ENCODE measurements at places on chromosomes 4 and X. TPM values are rescaled to one million over a fixed set of nuclear protein-coding genes. Genes with fewer than 3 reads are reported as not detected.

- H3K27me3 ChIP-seq = no peaks in the 10 kb centered on the region
- H3K4me1 ChIP-seq = no peaks in the 10 kb centered on the region
- no peaks in the 10 kb centered on the region for H3K36me3 ChIP-seq
- no peak overlapping the region for H3K4me3 ChIP-seq
- no peak for DNase-seq
- H3K27ac ChIP-seq = no peak overlapping the region
These were observed 164.0 kb downstream of the SH3KBP1 start for GRCh38 chrX:19723427-19723826.

- DNase-seq = no peak
- H3K36me3 ChIP-seq = no peaks in the 10 kb centered on the region
- no peak overlapping the region for H3K27ac ChIP-seq
- no peak overlapping the region for H3K4me3 ChIP-seq
These were observed 573.2 kb downstream of the CENPC start for GRCh38 chr4:66972087-66972486.

DNA sequence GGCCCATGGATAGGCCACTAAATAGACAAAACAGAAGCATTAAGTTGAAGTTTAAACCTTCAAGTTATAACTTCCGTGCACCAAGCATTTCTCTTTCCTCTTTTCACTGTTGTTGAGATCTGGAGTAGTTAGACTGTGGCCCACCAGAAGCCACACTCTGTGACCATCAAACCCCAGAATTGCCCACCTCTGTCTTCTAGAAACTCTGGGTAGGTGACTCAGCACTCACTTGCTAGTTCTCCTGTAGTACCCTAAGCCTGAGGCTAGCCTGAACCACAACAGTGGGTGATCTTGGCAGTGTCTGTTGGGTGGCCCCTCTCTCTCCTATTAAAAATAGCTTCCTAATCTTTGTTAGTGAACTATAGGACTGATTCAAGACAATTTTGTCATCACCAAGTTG lies 24.6 kb upstream of the CD40LG start:
- no peak for DNase-seq
- H3K27ac ChIP-seq = no peak overlapping the region
- H3K4me3 ChIP-seq = no peak overlapping the region
- no peaks in the 10 kb centered on the region for H3K4me1 ChIP-seq
- no peaks in the 10 kb centered on the region for H3K27me3 ChIP-seq

GRCh38 chr4:22988526-22988925 lies 295.8 kb downstream of the GBA3 start:
- DNase-seq = no peak
- H3K36me3 ChIP-seq = no peaks in the 10 kb centered on the region
- H3K4me1 ChIP-seq = no peaks in the 10 kb centered on the region

DNA sequence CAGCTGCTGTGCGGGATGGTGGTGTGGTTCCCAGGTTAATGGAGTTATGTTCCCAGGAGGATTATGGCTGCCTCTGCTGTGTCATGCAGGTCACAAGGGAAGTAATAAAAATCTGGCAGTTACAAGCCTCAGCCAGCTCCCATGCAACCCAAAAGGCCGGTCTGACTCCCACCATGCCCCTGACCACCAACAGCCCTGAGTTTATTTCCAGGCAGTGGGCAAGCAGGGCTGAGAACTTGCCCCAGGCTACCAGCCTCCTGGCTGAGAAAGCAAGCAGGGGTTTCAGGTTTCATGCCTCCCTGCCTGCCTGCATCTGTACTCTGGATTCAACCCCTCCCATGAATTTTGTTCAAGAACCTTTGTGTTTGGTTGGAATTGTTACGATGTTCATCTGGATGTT lies 732.7 kb upstream of the POU3F4 start:
- H3K27ac ChIP-seq = no peak overlapping the region
- no peaks in the 10 kb centered on the region for H3K36me3 ChIP-seq
- DNase-seq = no peak
- H3K4me1 ChIP-seq = no peaks in the 10 kb centered on the region
- H3K4me3 ChIP-seq = no peak overlapping the region

GRCh38 chr4:163592212-163592611 lies 97.7 kb downstream of the TMA16 start:
- no peak for DNase-seq
- H3K36me3 ChIP-seq = no peaks in the 10 kb centered on the region
- H3K27me3 ChIP-seq = no peaks in the 10 kb centered on the region
- H3K4me1 ChIP-seq = no peaks in the 10 kb centered on the region
- no peak overlapping the region for H3K4me3 ChIP-seq

DNA sequence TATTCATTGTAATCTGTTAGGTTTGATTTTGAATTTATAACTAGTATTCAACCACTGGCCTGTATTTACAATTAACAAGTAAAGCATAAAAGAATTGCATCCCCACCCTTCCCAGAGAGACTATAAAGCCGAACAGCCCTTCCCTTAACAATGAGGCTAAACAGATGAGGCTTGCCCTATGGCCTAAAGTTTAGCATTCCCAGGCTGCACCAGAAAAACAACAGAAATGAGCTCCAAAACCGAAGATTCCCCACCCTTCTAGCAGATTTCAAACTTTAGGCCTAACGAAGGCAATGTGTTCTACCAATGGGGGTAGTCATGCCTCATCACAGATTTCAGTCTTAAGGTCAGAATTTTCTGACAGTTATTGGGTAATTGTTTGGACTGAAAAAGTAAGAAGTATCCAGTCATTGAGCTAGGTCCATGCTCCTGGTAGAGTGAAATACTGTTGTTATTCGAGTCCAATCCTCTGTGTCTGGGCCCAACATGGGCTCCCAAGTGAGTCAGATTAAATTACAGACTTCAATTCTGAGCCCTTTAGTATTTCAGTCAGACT lies 197.6 kb downstream of the ANTXR2 start:
- H3K27ac ChIP-seq = no peak overlapping the region
- no peak overlapping the region for H3K4me3 ChIP-seq
- no peaks in the 10 kb centered on the region for H3K36me3 ChIP-seq
- DNase-seq = no peak
- no peaks in the 10 kb centered on the region for H3K27me3 ChIP-seq

DNA sequence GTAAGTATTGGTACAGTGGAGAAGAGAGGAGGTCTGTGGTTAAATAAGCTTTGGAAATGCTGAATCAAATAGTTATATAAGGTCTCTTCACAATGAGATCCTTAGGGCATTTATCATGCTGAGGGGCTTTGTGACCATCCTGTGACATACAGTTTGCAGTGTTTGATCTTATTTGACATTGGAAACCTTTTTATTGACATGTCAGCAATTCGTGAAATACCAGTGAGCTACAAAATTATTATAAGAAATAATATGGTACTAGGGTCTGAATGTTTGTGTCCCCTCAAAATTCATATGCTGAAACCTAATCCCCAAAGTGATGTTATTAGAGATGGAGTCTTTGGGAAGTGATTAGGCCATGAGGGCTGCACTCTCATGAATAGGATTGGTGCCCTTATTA lies 98.4 kb downstream of the MID1IP1 start:
- H3K36me3 ChIP-seq = no peaks in the 10 kb centered on the region
- no peaks in the 10 kb centered on the region for H3K4me1 ChIP-seq
- no peak for DNase-seq
- no peak overlapping the region for H3K4me3 ChIP-seq
- no peak overlapping the region for H3K27ac ChIP-seq
- no peaks in the 10 kb centered on the region for H3K27me3 ChIP-seq

GRCh38 chr4:8281519-8282133 lies 12.1 kb downstream of the HTRA3 start:
- H3K4me1 ChIP-seq = no peaks in the 10 kb centered on the region
- H3K36me3 ChIP-seq = no peaks in the 10 kb centered on the region
- no peak overlapping the region for H3K27ac ChIP-seq

DNA sequence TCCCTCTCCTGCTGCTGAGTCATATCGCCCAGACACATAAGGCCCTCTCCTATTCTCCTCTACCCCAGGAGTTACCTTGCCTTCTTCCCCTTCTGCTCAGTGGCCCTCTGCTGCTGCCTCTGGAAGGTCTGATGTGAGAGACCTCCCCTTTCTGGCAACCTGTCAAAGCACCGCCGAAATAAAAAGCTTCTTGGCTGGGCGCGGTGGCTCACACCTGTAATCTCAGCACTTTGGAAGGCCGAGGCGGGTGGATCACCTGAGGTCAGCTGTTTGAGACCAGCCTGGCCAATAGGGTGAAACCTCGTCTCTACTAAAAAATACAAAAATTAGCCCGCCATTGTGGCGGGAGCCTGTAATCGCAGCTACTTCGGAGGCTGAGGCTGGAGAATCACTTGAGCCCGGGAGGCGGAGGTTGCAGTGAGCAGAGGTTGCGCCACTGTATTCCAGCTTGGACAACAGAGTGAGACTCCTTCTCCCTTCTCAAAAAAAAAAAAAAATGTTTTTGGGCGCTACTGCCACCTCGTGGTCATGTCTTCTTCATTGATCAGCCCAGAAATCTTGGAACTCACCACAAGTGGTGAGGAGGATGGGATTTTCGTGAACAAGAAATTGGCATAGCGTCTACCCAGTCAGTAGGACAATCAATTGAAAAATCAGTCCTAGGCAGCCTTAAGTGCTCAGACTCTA lies 8.6 kb upstream of the ZXDA start:
- H3K4me3 ChIP-seq = no peak overlapping the region
- DNase-seq = peak; percentile 36
- no peaks in the 10 kb centered on the region for H3K4me1 ChIP-seq
- no peaks in the 10 kb centered on the region for H3K36me3 ChIP-seq

GRCh38 chr4:73822812-73823504 lies 13.5 kb upstream of the CXCL6 start:
- DNase-seq = no peak
- no peaks in the 10 kb centered on the region for H3K36me3 ChIP-seq
- no peak overlapping the region for H3K4me3 ChIP-seq
- no peaks in the 10 kb centered on the region for H3K27me3 ChIP-seq
- H3K4me1 ChIP-seq = no peaks in the 10 kb centered on the region

DNA sequence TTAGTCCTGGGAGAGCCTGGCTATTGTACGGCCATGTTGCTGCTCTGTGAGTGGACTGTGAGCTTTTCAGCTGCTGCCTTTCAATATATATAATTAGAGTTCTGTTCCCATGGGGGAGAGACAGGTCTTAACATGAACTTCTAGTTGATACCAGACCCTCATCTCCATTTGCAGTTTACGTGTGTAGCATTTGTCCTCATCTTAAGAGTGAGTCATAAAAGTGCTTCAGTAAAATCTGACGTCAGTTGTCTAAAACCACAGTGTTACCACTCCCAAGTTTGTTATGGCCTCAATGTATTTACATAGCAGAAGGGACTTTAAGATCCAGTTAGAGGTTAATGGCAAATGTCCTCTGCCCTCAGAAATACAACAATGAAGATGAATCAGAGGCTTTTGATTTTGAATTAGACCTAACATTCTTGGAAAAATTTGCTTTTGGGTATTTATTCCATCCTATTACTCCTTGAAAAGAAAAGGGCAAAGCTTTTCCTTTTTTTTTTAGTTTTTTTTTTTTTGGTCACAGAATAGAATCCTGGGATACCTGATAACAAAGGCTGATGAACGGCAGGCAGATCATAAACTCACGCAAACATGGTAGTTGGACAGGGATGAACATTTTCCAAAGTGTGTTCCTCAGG lies 38.6 kb downstream of the PHOX2B start:
- H3K27me3 ChIP-seq = no peaks in the 10 kb centered on the region
- H3K4me3 ChIP-seq = no peak overlapping the region
- no peak overlapping the region for H3K27ac ChIP-seq
- no peaks in the 10 kb centered on the region for H3K4me1 ChIP-seq
- DNase-seq = no peak

DNA sequence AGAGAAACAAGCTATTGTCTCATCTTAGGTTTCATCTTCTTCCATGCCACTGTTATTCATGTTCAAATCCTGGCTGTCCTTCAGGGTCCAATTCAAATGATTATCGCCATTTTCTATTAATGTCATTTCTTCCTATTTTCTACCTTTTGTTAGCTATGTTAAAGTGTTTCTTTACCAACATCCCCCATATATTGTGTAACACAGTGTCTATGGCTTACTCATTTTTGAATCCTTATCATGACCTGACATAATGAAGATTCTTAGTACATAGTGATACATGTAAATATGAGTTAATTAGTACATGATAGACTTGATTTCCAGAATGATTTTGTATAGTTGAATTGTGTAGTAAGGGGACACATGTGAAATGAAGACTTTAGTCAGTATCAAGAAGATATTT lies 152.4 kb downstream of the SNCA start:
- no peaks in the 10 kb centered on the region for H3K4me1 ChIP-seq
- H3K27ac ChIP-seq = no peak overlapping the region
- H3K27me3 ChIP-seq = no peaks in the 10 kb centered on the region
- H3K36me3 ChIP-seq = no peaks in the 10 kb centered on the region

- no peak overlapping the region for H3K4me3 ChIP-seq
- no peaks in the 10 kb centered on the region for H3K4me1 ChIP-seq
- H3K27ac ChIP-seq = no peak overlapping the region
- DNase-seq = no peak
- no peaks in the 10 kb centered on the region for H3K36me3 ChIP-seq
These were observed 6.4 kb upstream of the SMIM9 start for GRCh38 chrX:154840856-154841255.

DNA sequence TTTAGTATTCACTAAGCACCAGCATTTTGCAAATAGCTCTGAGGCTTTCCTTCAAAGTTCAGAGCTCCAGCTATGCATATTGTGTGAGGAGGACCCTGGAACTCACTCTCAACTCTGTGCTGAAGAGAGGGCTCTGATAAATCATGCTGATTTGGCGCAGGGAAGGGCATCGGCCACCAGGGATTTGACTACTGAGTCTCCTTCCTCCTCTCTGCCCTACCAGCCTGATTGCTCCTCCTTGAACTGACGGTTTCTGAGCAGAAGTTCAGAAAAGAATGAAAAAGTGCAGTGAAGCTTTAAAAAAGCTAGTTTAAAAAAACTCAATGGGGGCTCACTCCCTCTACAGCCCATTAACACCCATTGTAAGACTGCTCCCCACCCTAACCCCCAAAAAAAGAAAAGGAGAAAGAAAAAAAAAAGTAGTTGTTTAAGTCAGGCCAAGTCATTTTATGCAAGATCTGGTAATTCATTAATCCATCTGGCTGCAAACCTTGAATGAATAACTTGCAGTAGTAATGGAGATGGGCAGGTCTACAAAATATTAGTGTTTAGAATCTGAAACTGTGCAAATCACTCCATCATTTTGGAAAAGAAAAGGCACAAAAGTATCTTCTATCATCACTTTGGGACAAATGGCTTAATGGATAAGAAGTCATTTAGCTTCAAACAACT lies 13.3 kb downstream of the PPARGC1A start:
- no peak overlapping the region for H3K4me3 ChIP-seq
- H3K27me3 ChIP-seq = no peaks in the 10 kb centered on the region
- H3K27ac ChIP-seq = no peak overlapping the region
- no peaks in the 10 kb centered on the region for H3K4me1 ChIP-seq
- no peaks in the 10 kb centered on the region for H3K36me3 ChIP-seq

- no peak overlapping the region for H3K4me3 ChIP-seq
- H3K27ac ChIP-seq = no peak overlapping the region
- H3K36me3 ChIP-seq = no peaks in the 10 kb centered on the region
- H3K27me3 ChIP-seq = no peaks in the 10 kb centered on the region
These were observed 131.0 kb upstream of the MAP3K15 start for GRCh38 chrX:19646282-19646681.

The CNKSR2 gene
- 1.5 TPM for polyA plus RNA-seq

The GLRB gene
- polyA plus RNA-seq = 7.1 TPM

The CXCL1 gene
- 26.5 TPM for polyA plus RNA-seq

The DUSP21 gene
- not detected for polyA plus RNA-seq

The HSFX1 gene
- 0.38 TPM for polyA plus RNA-seq

The MAGIX gene
- polyA plus RNA-seq = 25.7 TPM

The FRG2 gene
- polyA plus RNA-seq = not detected

All from pancreas (tissue), 10 donors.